ENCODE measurements at places on chromosomes 2 and 18. TPM values are rescaled to one million over a fixed set of nuclear protein-coding genes. Genes with fewer than 3 reads are reported as not detected.

DYNC1I2 gene
- 69.1 TPM for total RNA-seq

COL5A2 gene
- total RNA-seq: 16.0 TPM

LNPK gene
- 13.7 TPM for total RNA-seq

SULT1C4 gene
- 4.9 TPM for total RNA-seq

CMPK2 gene
- 0.13 TPM for total RNA-seq

CCDC74B gene
- total RNA-seq: 3.4 TPM

EDAR gene
- total RNA-seq: 0.05 TPM

KIF1A gene
- total RNA-seq: 279 TPM

WNT10A gene
- not detected for total RNA-seq

CCDC195 gene
- not detected for total RNA-seq

DSEL gene
- 30.1 TPM for total RNA-seq

ASAP2 gene
- total RNA-seq: 14.5 TPM

SDC1 gene
- total RNA-seq: 47.3 TPM

SCLY gene
- total RNA-seq: 68.4 TPM
